ENCODE measurements at places on chromosomes 2 and 18.

- DNase-seq, result no peak
Measured at GRCh38 chr2:18153741-18154140, 275.3 kb downstream of the KCNS3 start.

GRCh38 chr2:164839914-164840457 is 1.6 kb downstream of the COBLL1 start:
- no peak for DNase-seq

DNA sequence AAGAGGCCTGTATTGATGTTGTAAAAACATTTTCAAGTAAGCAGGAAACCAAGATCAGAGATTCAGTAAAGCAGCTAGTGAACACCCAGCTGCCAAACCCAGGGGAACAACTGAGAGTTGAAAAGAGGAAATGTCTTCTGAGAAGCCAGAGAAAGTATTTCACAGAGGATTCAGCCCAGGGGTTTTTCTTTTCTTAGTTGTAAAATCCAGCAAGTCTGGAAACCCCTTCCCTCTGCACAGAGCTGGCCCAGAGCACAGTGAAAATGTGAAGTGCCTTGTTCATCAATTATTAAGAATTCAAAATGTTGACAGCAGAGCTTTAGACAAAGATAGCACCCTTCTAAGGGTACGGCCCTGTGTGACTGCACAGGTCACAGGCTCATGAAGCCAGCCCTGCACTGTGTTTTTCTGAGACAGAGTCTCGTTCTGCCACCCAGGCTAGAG is 28.4 kb downstream of the AFF3 start:
- no peak for DNase-seq

GRCh38 chr2:118705032-118705431 is 142.4 kb downstream of the EN1 start:
- no peak for DNase-seq

GRCh38 chr2:42314892-42315468 is 46.0 kb downstream of the COX7A2L start:
- no peak for DNase-seq

DNA sequence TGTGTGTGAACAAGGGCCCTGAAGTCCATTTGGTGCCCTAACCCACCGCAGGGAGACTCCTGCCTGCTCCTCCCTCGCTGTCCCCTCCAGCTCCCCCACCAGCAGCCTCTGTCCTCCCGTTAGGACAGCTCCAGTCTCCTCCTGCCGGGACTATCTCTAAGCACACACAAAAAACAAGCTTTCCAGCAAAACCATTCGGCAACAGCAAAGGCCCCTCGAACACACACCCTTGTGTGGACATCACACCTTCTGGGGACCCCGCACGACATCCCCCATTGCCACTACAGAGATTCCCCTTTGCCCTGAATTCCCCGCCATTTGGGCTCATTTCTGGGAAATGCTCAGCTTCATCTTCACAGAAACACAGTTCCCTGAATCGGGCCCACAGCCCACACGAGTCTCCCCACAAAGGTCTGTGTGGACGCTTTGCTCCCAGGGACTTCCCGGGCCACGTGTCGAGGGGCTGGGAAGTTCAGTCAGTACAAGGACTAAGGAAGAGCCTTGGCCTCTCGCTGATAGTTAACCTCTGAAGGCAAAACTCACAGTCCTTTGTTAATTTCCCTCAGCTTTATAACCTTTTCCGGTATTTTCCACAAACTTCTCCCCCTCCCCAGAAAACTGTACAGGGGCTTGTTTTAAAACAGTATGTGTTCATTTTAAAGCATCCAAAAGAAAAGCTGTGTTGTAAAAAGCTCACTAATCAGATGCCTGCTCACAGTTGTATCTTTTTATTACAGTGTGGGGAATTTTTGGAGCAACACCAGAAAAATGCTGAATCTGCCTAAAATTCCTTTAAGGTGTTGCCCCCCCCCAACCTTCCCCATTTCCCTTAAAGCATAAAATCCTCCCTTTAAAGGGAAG is 25.9 kb downstream of the SMAD7 start:
- no peak for DNase-seq

DNA sequence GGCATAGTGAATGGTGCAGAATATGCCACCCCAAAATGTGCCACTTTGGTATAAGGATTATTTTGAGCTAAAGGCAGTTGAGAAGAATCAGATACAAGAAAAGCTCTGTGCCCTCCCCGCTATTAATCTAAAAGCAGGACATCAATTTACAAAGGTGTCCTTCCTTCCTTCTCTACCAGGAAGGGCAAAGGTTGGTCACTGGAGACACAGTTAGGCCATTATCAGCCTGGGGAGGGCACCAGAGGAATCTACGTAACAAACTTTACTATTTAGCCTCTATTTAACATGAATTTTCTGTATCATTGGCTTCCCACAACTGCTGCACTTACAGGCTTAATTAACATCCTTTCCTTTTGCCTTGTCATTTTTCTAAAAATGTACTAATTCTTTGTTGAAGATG is 52.6 kb downstream of the MEP1B start:
- DNase-seq, result no peak

- no peak for DNase-seq
Measured at GRCh38 chr2:176407706-176408105, 138.5 kb downstream of the MTX2 start.

DNA sequence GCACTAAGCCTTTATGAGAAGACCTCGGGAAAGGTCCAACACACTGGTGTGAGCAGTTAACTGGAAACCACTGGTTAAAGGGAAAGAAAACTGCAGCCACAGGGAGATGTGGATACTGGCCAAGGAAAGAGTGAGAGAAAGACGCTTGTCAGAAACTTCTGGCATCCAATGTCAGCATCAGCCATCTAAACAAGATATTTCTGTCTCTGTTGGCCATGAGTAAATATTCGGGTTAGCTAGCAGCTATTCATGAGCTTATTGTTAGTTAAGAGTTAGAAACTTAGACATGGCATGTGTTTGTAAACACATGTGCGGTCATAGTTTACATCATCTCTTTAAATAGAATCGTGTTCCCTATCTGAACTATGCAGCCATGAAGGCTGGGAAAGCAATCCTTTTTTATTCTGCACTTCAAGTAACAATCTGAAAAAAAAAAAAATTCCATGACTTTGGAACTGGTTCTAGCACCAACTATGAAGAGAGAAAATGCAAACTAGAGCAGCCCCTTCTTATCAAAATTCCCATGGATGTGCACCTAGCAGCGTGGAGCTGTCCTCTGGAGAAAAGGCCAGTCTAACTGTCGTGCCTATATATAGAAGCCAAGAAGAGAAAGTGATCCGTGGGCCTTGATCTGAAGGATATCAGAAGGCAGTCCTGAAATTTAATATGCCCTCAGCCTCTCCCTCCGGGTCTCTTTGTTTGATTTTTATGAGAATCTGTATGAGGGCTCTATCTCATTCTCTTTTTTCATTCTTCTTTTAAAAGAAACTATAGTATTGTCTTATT is 84.0 kb upstream of the RFX8 start:
- DNase-seq, result no peak

DNA sequence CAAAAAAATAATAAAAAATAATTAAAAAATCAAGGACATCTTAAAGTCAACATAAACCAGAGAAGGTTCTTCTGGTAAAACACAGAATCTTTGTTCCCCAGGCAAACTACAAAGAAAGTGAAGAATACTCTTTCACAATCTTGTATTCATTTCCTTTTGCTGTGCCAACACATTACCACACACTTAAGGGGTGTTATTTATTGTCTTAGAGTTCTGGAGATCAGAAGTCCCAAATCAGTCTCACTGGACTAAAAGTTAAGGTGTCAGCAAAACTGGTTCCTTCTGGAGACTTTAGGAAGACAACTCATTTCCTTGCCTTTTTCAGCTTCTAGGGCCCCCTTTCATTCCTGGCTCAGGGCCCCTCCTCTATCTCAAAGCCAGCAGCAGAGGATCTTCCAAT is 12.2 kb upstream of the CAB39 start:
- no peak for DNase-seq

- DNase-seq, result no peak
Measured at GRCh38 chr2:225282858-225283710, 116.4 kb upstream of the NYAP2 start.

- no peak for DNase-seq
Measured at GRCh38 chr2:192471982-192472381, 277.2 kb upstream of the TMEFF2 start.

- DNase-seq, result no peak
Measured at GRCh38 chr18:24918257-24918656, 433.7 kb downstream of the ZNF521 start.

Measured in activated CD4-positive, CD25-positive, alpha-beta regulatory T cell (primary cell).